ENCODE measurements at places on chromosomes 3 and 15.

DNA sequence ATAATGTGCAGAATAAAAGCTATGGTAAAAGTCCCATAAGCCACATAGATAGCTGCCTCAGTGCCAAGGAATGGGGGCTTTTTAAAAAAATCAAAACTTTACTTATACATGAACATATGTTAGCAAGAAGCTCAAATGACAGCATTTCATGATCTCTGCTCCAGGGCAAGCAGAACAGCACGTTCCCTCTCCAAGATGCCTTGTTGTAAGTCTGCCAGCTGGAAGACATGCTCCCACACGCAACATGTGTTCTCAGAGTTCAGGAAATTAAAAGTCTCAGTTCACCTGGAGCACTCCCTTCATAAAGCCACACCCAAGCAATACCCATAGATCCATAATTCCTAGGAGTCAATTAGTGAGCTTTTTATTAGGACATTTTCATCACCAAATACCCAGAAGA lies 52.2 kb downstream of the ABI3BP start:
- DNase-seq, result no peak

DNA sequence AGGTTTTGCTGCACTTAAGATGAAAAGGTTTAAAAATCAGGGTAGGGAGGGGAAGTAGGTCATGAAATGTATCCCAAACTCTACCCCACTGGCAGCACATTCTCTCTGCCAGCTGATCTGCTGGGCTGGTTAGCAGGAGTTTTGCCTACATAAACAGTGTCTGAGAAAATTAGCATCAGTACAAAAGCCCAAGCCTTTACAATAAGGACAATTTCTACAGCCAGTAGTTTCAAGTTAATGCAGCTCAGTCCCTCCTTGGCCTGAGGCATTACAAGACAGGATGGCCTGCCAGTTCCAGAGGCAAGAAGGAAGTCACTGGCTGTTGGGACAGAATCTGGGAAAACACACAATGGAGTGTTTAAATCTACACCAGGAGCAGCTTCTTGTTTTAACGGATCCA lies 32.8 kb downstream of the NCEH1 start:
- no peak for DNase-seq

GRCh38 chr3:125214738-125215137 lies 2.2 kb upstream of the SLC12A8 start:
- no peak for DNase-seq

DNA sequence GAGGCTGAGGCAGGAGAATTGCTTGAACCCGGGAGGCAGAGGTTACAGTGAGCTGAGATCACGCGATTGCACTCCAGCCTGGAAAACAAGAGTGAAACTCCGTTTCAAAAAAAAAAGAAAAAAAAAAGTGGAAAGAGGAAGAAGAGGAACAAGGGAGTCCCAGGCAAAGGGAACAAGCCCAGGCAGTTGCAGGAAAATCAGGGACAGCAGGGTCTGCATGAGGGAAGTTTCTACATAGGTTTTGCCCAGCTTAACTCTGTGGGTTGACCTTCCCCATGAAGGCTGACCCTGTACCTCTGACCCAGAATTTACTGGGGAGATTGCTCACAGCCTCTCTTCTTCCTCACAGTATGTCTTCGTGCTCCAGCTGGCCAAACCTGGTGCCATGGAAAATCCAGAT lies 12.3 kb downstream of the RBP1 start:
- DNase-seq, result no peak

- DNase-seq, result no peak
These were observed 46.5 kb upstream of the SYNPR start for GRCh38 chr3:63231643-63232042.

Measured in activated T-helper 1 cell treated with anti-CD3 and anti-CD28 coated beads, Interleukin-2, amount 50 U/mL, for 16 hours (primary cell).